ENCODE measurements at places on chromosomes 3 and 15. TPM values are rescaled to one million over a fixed set of nuclear protein-coding genes. Genes with fewer than 3 reads are reported as not detected.

The DPH3 gene
- total RNA-seq: 24.0 TPM

The KIAA1143 gene
- total RNA-seq: 32.0 TPM

The SLC26A6 gene
- total RNA-seq: 32.3 TPM

The SUSD5 gene
- 4.6 TPM for total RNA-seq

The CLDN18 gene
- total RNA-seq: not detected

The CLDN16 gene
- not detected for total RNA-seq

The TNNC1 gene
- not detected for total RNA-seq

The FAM81A gene
- total RNA-seq: 4.9 TPM

The NMD3 gene
- 85.9 TPM for total RNA-seq

The MASP1 gene
- total RNA-seq: not detected

GRCh38 chr3:107990926-107991325 lies 99.9 kb downstream of the CD47 start:
- no peak for DNase-seq

GRCh38 chr15:101613130-101614000 lies 38.8 kb downstream of the TM2D3 start:
- DNase-seq: peak; percentile 73

DNA sequence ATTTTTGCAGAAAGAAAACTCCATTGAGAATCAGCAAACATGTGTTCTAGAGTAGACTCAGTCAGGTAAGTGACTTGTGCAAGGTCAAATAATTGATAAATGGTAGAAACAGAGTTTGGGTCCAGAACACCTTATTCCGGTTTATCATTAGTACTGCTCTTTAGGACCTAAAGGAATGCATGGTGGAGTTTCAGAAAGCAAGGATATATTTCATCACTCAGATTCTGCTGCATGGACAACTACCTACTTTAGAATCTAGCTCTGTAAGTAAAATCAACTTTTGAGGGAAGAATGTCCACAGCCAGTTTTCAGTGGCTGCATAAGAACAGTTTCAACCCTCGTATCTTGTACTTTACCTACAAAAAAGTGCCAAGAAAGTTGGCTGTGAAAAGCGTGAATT lies 43.6 kb downstream of the TIMP4 start:
- no peak for DNase-seq

DNA sequence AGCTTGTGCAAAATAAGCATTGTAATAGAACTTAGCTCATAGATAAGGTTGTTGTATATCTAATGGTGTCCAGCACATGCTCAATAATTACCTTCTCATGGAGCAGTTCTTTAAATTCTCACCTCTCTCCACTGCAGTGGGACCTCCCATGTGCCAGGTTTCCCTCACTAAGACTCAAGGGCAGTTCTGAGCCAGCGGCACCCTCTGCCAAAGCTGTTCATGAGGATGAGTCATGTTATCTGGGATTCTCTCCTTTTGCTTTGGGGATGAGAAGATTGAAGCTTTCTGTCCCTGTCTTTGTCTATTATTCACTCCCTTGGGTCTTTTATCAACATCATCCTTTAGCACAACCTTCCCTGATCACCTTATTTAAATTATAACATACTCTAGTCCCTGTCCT lies 15.6 kb upstream of the AMOTL2 start:
- no peak for DNase-seq

DNA sequence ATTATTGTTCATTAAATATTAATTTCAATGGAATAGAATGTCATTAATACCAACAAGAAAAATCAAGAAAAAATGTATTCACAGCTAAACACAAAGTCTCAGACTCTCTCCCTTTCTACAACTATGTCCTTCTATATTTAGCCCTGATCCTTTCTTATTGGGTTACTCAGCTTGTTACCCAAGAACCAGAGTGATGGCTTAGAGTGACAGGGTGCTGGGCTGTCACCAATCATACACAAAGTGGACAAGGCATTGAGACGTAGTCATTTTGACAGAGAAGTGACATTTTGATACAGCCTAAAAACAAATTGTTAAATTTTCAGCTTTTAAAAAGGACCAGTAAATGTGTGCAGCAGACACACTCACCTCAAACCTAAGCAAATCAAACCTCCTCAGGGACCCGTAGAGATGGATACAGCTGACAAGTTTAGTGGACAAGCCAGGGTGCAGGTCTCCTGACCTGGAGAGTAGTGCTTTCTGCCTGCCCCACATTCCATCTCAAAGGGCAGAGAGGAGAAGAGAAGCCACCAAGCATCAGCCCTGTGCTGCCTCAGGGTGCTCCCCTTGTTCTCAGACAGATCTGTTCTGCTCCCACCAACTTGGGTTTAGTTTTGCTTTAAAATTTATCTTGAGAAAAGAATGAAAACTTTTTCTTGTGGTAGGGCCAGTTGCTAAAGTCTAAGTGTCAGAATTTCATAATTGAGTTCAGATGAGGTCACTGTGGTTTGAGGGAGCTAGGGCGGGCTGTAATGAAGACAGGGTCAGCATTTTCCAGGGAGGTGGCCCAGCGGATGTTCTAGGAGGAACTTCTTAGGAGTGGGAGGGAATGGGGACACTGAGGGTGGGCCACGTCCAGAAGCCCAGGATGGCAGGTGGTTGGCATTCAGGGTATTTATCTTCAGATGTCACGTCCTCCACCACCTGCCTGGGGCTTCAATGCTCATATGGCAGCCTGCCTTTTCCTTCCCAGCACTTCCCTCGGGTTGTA lies 136.5 kb upstream of the TBL1XR1 start:
- peak; percentile 39 for DNase-seq

- no peak for DNase-seq
Measured at GRCh38 chr15:89452330-89452836, 44.0 kb downstream of the RHCG start.

DNA sequence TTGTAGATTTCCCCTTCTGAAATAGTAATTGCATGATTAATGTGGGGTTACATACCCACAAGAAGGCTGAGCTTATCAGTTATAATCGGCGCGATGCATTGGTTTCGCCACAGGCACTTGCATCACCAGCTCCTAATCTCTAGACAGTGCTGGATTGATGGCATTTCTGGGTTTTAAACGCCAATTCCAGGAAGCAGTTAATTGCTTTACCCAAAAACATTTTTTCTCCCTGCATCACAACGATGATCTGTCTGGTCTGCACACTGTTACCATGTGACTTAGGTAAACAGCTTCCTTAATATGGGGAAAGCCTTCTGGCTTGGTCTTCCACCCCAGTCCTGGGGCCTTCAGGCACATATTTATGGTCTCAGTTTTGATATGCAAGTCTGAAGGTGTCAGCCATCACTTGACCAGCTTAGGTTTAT lies 70.0 kb upstream of the HEG1 start:
- DNase-seq: peak; percentile 99

GRCh38 chr3:48268381-48268935 lies 27.6 kb downstream of the ZNF589 start:
- no peak for DNase-seq

DNA sequence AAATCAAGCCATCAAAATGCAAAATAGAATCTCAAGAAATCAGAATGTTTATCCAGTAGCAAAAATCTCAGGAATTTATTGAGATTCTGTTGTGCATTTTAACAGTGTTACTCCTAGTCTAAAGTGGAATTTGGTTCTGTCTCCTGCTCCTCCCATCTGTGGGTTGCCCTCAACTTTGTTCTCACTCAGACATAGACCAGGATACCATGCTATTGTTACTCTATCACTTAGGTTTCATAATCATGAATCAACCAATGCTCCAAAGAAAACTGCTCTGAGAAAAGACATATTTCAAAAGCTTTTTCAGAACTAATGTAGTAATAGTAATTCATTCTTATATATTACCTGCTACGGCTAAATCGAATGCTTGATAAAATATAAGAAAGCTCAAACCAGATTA lies 274.7 kb downstream of the RBMS3 start:
- DNase-seq: no peak

- no peak for DNase-seq
Measured at GRCh38 chr3:46375814-46376213, 5.1 kb downstream of the CCR5 start.

DNA sequence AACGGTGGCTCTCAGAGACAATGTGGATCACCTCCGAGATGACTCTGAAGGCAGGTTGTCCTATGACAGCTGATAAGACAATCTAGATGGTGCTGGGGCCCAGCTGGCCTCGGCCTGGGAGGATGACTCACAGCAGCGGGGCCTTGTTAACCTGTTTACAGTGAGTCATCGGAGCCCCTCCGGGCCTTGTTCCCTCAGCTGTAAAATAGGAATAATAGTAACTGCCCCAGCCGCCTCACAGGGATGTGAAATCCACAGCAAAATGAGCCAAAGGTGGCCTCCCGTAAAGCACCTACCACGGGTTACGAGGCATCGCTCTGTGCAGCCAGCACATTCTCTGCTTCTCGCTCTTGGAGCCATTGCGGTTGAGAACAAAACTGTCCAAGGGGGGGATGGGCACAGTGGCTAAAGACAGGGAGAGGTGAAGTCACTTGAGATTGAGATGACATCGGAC lies 88.6 kb upstream of the RASGRF1 start:
- peak; percentile 92 for DNase-seq

GRCh38 chr3:195596765-195597171 lies 13.0 kb upstream of the APOD start:
- DNase-seq: no peak

GRCh38 chr3:120093119-120093910 lies 932 bp downstream of the GSK3B start:
- DNase-seq: peak; percentile 90

DNA sequence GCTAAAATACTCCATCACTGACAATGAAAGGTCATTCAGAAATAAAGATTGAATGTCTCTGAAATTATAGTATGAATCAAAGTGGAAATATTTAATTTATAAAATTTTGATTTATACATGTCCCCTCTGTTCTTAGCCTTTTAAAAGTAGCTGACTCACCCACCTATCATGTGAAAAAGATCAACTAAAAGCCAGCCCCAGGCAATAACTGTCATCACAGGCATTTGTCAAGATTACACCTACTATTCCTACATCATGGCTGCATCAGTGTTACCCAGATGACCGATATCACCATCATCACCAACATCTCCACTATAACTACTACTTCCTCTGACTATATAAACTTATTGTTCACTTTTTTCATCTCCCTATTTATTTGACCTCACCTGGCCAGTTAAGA lies 14.3 kb upstream of the PIK3R4 start:
- peak; percentile 67 for DNase-seq

DNA sequence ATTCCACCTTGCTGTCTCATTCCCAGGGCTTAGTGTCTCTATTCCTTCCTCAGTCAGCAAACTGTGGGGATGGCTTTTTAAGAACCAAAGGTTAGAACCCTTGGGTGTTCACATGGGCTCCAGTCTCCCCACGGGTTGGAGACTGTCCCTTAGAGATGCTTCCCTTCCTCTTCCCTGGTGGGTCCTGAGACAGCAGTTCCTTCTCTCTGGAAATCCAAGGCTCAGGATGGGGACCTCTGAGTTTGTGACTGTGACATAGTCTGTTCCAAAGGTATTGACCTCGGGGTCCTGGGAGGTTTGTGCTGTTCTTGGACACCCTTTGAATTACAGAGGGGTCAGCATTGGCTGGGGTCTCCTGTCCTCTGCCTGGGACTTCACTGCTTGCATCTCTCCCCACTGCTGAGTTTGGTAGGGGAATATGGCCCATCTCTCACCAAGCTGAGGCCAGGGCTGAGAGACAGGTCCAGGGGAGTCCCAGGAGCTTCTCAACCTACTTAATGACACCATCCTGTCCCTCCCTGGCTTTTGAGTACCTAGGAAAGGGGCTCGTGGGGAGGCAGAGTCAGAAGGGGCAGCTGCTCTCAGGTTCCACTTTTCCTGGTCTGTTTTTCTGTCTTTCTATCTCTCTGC lies 1.5 kb downstream of the GRM2 start:
- no peak for DNase-seq

- no peak for DNase-seq
Measured at GRCh38 chr3:54424292-54424691, 301.9 kb downstream of the CACNA2D3 start.

DNA sequence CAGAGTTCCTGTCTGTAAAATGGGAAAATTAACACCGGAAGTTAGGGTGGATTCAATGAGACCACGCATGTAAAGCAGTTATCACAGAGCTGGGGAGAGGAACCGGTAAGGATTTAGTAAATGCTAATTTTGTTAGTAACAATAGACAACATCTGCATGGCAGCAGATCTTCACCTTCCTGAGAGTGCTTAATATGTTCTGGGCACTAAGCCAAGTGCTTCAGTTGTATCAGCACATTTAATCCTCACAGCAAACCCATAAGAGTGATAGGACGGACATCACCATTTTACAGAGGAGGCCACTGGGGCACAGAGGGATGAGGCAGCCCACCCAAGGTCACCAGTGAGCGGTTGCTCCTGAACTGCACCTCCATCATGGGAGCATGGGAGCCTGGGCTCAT lies 189.4 kb downstream of the WNT5A start:
- peak; percentile 42 for DNase-seq

- DNase-seq: peak; percentile 47
Measured at GRCh38 chr3:101779822-101780381, 891 bp downstream of the NXPE3 start.

- DNase-seq: peak; percentile 89
Measured at GRCh38 chr15:78007964-78008886, 69.3 kb downstream of the TBC1D2B start.

DNA sequence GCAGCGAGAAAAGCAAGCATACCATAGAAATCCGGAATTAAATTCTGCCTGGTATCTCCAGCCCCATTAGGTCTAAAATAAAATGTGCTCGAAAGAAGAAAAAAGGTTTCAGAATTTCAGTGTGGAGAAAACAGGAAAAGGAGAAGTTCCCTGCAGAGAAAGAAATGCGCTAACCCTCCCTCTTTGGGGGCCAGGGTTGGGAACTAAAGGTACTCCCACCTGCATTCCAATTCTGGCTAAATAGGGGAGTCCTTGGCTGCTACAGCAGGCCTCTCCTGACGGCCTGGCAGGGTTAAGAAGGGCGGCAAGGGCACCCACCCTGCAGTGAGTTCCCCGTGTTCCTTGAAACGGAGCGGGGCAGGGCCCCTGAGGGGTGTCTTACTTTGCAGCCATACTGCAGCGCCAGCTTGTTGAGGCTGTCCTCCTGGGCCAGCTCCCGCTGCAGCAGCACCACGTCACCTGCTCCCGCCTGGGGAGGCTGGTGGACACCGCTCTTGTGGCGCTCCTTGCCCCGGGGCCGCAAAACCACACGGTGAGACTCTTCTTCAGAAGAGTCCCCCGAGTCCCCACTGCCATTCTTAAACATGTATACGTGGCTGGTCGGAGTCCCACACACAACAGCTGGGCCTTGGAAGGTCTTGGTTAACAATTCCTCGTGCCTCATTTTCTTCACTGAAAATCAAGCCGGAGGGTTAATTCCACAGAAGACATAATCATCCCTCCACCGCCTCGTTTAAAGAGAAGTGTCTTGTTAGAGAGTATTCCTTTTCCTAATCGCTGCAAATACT lies 1.7 kb downstream of the LYSMD4 start:
- no peak for DNase-seq

- DNase-seq: no peak
Measured at GRCh38 chr3:84125201-84125721, 833.5 kb upstream of the CADM2 start.
